ENCODE measurements at places on chromosomes 6 and 20. TPM values are rescaled to one million over a fixed set of nuclear protein-coding genes. Genes with fewer than 3 reads are reported as not detected.

ANKRD66 gene
- not detected for total RNA-seq

CD40 gene
- total RNA-seq, result 8.8 TPM

KIF25 gene
- total RNA-seq, result not detected

CITED2 gene
- total RNA-seq, result 74.3 TPM

NFKBIL1 gene
- total RNA-seq, result 23.3 TPM

COL19A1 gene
- total RNA-seq, result not detected

SRPK1 gene
- 56.6 TPM for total RNA-seq

ABHD16A gene
- 47.6 TPM for total RNA-seq

SAPCD1 gene
- 1.9 TPM for total RNA-seq

PHACTR1 gene
- 2.3 TPM for total RNA-seq

DDX43 gene
- total RNA-seq, result 0.33 TPM

RBPJL gene
- not detected for total RNA-seq

OOEP gene
- not detected for total RNA-seq

SIRPA gene
- 26.5 TPM for total RNA-seq

HLA-G gene
- not detected for total RNA-seq

HLA-DRA gene
- total RNA-seq, result 0.17 TPM

TINAG gene
- not detected for total RNA-seq

LPIN3 gene
- total RNA-seq, result 5.4 TPM

LY6G6C gene
- total RNA-seq, result not detected

COL9A1 gene
- not detected for total RNA-seq

SPACA1 gene
- total RNA-seq, result not detected

MDFI gene
- not detected for total RNA-seq

WFDC5 gene
- not detected for total RNA-seq

POU5F1 gene
- 0.33 TPM for total RNA-seq

HCRTR2 gene
- total RNA-seq, result not detected

SLC22A16 gene
- 0.15 TPM for total RNA-seq

RFX6 gene
- total RNA-seq, result not detected

Measured in smooth muscle cell of trachea (primary cell).